Bronchus fibroblast of lung (primary cell): ENCODE measurements at places on chromosomes 7 and 10. TPM values are rescaled to one million over a fixed set of nuclear protein-coding genes. Genes with fewer than 3 reads are reported as not detected.

CRHR2 gene
- not detected in 2 replicates for total RNA-seq

RAPGEF5 gene
- total RNA-seq: 0.15 and 0.34 TPM in 2 replicates

MKRN1 gene
- 38.4 and 38.7 TPM in 2 replicates for total RNA-seq

AQP1 gene
- 0.45 and 0.50 TPM in 2 replicates for total RNA-seq

GIMAP2 gene
- total RNA-seq: 0.15 and 0.34 TPM in 2 replicates

CPA1 gene
- total RNA-seq: under 0.01 TPM in 1 of 2 replicates, not detected in the other

CPA5 gene
- total RNA-seq: not detected in 2 replicates

ARL5B gene
- total RNA-seq: 7.4 and 9.4 TPM in 2 replicates
